ENCODE measurements at places on chromosomes 16 and 17.

DNA sequence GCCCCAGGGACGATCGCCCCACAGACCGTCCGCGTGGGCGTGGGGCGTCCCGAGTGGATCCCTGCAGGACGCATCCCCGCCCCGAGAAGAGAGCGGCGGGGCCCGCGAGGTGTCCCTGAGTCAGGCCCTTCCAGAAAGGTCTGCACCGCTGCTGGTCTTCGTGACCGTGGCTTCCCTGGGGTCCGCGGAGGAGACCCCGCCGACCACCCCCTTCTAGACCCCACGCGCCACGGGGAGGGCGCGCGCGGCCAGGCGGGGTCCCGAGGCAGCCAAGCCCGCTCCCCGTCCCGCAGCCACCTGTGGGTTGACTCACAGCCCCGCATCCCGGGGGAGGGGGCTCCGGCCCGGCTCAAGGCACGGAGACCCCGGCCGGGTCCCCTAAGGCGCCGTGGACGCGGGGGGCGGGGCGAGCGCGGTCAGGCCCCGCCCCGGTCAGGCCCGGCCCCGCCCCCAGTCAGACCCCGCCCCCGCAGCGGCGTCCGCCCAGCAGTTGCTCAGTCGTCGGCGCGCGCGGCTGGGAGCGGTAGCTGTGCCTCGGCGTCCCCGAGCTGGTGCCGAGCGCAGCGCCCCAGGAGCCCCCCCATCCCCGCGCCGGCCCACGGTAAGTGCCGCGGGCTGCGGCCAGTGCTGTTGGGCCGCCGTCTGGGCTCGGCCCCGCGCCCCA lies at the start of gene BAIAP3:
BAIAP3 (plus strand) TSS at position 497 of the 664 bp plus-strand sequence. CDS start 4,905 bp downstream, outside the sequence.
- no peaks in the 10 kb centered on the region for H3K36me3 ChIP-seq
- peaks cover 9% of the 10 kb centered on the region for H3K4me1 ChIP-seq
- H3K27ac ChIP-seq = no peak within 1 kb of the TSS
- H3K4me3 ChIP-seq = peak within 1 kb of the TSS; percentile 60
- DNase-seq = peak; percentile 77

- no peaks in the 10 kb centered on the region for H3K36me3 ChIP-seq
- no peak for DNase-seq
Measured at GRCh38 chr17:44343510-44344209, 1.4 kb upstream of the GRN start.

- no peak overlapping the region for H3K27ac ChIP-seq
- H3K36me3 ChIP-seq = no peaks in the 10 kb centered on the region
- peaks cover 24% of the 10 kb centered on the region for H3K27me3 ChIP-seq
- peaks cover 30% of the 10 kb centered on the region for H3K4me1 ChIP-seq
Measured at GRCh38 chr17:38687286-38687685, 12.5 kb upstream of the EPOP start.

DNA sequence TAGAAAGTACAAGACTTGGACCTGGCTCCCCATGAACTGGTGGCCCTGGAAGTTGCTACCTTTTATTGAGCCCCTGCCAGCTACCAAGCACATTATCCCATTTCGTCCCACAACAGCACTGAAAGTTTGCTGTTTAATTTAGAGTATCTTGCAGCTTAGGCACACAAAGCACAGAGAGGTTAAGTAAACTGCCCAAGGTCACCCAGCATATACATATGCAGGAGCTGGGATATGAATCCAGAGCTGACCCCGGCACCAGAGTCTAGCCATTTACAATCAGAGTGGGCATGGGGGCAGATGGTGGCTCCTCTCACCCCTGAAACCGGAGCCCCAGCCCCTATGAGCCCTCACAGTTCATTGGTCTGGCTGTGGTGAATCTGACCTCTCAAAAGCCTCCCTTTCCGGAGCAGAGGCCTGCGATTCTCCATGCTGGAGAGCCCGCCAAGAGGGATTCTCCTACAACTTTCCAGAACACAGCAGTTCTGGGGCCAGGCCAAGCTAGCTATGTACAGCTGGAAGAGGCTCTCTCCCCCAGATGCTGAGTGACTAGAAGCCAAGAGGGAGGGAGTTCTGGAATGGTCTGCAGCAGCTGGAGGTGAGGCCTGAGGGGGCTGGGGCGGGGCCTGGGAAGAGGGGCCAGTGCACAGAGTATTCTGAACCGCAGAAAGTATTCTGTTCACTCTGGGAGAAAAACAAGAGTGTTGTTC lies 58.3 kb downstream of the SREBF1 start:
- no peak for DNase-seq
- peaks cover 5% of the 10 kb centered on the region for H3K36me3 ChIP-seq
- no peak overlapping the region for H3K4me3 ChIP-seq
- H3K4me1 ChIP-seq = peaks cover 59% of the 10 kb centered on the region

DNA sequence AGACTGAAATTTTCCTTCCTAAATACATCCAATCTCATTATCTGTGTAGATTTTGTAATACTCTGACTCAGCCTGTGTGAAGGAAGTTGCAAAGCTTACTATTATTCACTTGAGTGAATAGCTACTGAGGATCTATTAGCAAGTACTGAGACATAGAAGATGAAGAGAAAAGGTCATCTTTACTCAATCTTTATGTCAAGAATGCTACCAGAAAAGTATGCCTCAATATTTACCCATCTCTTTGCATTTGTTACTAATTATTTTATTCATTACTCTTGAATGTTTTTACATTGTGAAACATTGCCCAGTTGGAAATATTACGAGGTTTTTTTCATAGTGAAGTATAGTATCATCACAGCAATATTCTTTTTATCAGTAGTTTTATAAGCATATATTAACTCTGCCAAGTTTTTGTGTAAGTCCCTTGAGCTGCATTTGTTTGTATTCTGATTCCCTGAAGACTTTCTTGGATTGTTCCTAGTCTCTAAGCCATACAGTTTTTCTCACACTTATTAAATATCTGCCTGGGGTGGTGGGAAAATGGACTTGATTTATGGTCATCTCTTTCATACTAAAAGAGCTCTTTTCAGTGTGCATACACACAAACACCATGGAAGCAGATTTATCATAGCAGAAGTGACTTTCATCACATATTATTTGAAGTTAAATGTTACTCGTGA lies 110.4 kb downstream of the MRTFB start:
- peaks cover 56% of the 10 kb centered on the region for H3K4me1 ChIP-seq
- no peak for DNase-seq
- H3K4me3 ChIP-seq = no peak overlapping the region
- no peak overlapping the region for H3K27ac ChIP-seq
- H3K36me3 ChIP-seq = no peaks in the 10 kb centered on the region
- no peaks in the 10 kb centered on the region for H3K27me3 ChIP-seq

GRCh38 chr16:85462714-85463611 lies 150.2 kb upstream of the GSE1 start:
- peak overlapping the region; percentile 64 for H3K4me3 ChIP-seq
- peaks cover 26% of the 10 kb centered on the region for H3K27me3 ChIP-seq
- H3K36me3 ChIP-seq = no peaks in the 10 kb centered on the region
- H3K4me1 ChIP-seq = peaks cover 81% of the 10 kb centered on the region
- H3K27ac ChIP-seq = no peak overlapping the region
- no peak for DNase-seq

DNA sequence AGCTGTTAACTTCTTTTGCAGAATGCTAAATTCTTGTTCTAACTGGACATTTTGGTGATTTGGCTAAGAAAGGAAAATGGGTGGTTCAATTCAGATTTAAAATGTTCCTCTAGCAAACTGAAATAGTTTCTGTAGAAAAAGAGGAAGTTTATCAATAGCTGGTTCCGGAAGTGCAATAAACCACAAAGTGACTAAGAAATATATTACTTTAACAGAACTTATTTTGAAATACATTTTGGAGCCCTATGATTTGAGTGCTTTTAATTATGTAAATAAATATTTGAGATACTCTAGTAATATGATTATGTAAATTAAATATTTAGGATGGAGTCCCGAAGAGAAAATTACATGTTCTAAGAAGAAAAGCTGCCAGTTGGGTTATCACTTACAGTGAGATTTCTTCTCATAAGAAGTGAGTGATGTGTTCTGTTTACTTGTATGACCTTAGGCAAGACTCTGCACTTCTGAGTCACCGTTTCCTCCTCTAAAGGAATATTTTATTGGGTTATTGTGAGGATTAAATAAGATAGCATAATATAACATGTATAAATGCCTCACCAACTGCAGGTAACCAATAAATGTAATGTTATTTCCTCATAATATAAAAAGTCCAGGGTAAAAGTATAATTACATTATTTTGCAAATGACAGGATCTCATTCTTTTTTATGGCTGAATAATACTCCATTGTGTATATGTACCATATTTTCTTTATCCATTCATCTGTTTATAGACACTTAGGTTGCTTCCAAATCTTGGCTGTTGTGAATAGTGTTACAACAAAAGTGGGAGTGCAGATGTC lies at the start of gene EVI2B:
EVI2B (minus strand) TSS at position 73 of the 800 bp plus-strand sequence. CDS start 8,445 bp downstream, outside the sequence.
- peaks cover 22% of the 10 kb centered on the region for H3K36me3 ChIP-seq
- no peak for DNase-seq
- peaks cover 6% of the 10 kb centered on the region for H3K4me1 ChIP-seq
- H3K4me3 ChIP-seq = no peak within 1 kb of the TSS
- H3K27ac ChIP-seq = no peak within 1 kb of the TSS

DNA sequence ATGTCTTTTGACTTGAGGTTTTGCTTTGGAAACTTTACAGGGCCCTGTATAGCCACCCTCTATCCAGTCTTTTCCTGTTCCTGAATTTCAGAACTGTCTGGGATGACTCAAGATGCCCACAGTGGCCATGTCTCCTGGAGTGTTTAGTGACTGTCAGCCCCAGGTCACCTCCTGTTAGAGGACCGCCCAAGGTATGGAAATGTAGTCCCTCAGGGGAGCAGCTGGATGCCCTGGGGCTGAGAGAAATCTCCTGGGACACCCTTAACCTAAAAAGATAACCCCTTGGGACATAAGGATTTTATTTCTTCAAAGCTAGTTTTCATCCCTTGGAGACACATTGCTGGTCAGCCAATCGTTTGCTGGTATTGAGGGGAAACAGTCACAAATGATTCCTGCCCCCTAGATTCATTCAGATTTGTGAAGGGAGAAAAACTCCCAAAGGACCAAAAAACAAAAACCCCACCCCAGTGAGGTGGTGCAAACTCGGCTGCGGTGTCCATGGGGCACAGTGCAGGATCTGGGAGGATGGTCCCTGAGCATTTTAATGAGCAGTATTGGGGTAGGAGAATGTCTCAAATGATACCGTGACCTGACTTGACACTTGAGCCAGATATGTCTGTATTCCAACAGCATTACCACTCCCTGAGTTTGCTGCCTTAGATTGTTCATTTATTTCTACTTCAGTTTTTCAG lies 1.7 kb downstream of the ZNF267 start:
- peaks cover 48% of the 10 kb centered on the region for H3K36me3 ChIP-seq
- no peak for DNase-seq

- DNase-seq = no peak
- no peak overlapping the region for H3K4me3 ChIP-seq
- H3K4me1 ChIP-seq = peaks cover 59% of the 10 kb centered on the region
- H3K27me3 ChIP-seq = peaks cover 5% of the 10 kb centered on the region
- peaks cover 20% of the 10 kb centered on the region for H3K36me3 ChIP-seq
Measured at GRCh38 chr17:909642-910323, 69.8 kb downstream of the NXN start.

DNA sequence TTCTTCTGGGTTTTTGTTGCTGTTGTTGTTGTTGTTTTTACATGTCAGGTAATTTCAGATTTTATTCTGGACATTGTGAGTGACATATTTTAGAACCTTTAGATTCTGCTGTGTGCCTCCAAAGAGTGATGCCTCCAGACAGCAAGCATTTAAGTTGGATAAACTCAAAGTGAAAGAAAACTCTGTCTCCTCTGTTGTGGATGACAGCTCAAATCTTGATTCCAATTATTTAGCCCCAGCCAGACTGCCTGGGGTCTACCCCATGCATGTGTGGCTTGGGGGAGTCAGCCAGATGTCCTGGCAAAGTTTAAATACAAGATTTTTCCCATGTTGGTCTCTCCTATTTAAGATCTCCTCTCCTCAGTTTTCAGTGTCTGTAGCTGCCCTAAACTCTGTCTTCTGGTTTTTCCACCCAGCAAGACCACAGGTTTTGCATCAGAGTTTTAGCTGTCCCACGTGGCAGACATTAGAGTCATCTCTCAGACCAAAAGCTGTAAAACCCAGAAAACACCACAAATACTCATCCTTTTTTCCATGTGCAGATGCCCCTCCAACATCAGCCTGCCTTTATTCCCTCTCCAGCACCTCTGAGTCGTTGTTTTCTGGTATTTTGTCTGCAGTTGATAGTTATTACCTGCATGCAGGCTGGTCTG lies 19.4 kb upstream of the ZNF469 start:
- peaks cover 39% of the 10 kb centered on the region for H3K27me3 ChIP-seq
- H3K27ac ChIP-seq = no peak overlapping the region
- no peak for DNase-seq
